ENCODE measurements at places on chromosomes 5 and 9.

DNA sequence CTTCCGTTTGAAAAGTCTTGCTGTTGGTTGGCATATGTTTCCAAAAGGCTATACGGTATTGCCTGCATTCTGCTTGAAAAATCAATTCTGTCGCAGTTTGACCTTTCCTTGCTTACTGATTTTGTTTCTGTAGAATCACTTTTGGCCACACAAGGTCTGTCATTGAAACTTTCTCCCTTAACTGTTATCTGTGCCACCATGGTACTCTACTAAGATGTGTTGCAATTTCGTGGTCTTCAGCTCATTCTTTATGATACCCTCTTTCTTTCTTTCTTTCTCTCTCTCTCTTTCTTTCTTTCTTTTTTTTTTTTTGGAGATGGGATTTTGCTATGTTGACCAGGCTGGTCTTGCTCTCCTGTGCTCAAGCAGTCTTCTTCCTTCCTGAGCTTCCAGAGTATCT is 4.5 kb downstream of the OSTF1 start:
- DNase-seq, result no peak

DNA sequence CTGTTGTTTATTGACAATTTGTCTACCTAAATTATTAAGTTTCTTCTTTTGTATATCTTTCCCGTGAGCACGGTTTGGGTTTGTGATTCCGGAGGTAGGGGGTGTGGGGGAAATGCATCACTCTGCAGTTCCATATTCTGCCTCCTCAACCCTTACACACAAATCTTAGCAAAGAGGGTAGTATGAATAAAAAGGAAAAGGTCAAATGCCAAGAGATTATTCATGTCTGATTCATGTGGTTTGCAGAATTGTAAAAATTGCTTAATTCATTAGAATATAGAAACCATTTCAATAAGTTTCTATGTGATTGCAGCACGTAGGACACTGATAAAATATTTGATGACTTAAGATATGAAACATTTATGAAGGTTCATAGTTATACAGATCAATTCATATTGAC is 601.9 kb downstream of the SEMA5A start:
- DNase-seq, result no peak

GRCh38 chr5:21071421-21071820 is 1083.4 kb upstream of the CDH18 start:
- DNase-seq, result no peak

- no peak for DNase-seq
Observed at GRCh38 chr5:140356853-140357725, 2.9 kb upstream of the SLC4A9 start.

GRCh38 chr5:126975796-126976195 is 54.6 kb downstream of the MARCHF3 start:
- no peak for DNase-seq

- no peak for DNase-seq
Observed at GRCh38 chr5:74075501-74076484, 449.8 kb downstream of the ARHGEF28 start.

- no peak for DNase-seq
Observed at GRCh38 chr9:113588242-113588810, 124.8 kb downstream of the RGS3 start.

DNA sequence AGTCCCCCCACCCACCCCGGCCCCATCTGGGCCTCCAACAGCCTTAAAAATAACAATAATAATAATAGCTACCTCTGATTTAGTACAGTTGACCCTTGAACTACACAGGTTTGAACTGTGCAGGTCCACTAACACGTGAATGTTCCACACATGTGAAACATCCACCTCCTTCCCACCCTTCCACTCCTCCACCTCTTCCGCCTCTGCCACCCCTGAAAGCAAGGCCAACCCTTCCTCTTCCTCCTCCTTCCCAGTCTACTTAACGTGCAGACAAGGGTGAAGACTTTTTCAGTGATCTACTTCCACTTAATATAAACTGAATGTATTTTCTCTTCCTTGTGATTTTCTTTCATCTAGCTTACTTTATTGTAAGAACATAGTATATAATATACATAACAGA is 10.8 kb downstream of the PDGFRB start:
- DNase-seq, result no peak

- no peak for DNase-seq
Observed at GRCh38 chr9:77960356-77961153, 71.1 kb downstream of the GNAQ start.

DNA sequence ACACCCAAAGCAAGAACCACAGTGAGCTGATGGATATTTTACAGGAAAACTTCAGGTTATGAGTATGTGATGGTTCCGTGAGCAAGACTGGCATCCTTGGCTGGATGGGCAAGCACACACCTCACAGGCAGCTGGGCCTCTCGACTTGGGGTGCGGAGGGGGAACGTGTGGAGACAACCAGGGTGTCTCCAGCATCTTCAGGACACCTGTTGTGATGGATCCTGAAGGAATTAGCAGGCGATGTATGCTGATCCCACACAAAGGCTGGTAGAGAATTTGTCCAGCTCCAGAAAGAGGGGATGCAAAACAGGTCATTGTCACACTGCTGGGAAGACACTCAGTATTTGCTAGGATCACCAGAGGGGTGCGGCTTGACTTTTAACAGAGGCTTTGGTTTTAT is 42.7 kb downstream of the SECISBP2 start:
- no peak for DNase-seq

- no peak for DNase-seq
Observed at GRCh38 chr5:9288234-9288633, 257.6 kb downstream of the SEMA5A start.

DNA sequence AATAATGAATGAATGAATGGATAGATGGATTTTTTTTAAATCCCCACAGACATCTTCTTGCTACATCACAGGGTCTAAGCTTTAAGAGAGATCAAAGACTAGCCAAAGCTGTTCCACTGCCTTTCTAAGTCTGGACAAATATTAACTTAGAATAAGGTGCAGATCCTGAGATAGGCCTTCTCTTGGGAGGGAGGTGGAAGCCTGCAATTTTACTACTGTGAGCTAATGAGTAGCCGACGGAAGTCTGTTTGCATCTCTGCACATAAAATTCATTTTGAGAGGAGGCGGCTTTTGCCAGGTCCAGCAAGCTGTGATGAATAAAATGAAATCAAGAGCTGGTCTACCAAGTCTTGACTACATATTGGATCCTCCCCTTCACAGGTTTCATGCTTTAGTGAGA is 484.9 kb downstream of the TMEM38B start:
- DNase-seq, result no peak

GRCh38 chr9:135714242-135715055 is 12.5 kb downstream of the KCNT1 start:
- no peak for DNase-seq

DNA sequence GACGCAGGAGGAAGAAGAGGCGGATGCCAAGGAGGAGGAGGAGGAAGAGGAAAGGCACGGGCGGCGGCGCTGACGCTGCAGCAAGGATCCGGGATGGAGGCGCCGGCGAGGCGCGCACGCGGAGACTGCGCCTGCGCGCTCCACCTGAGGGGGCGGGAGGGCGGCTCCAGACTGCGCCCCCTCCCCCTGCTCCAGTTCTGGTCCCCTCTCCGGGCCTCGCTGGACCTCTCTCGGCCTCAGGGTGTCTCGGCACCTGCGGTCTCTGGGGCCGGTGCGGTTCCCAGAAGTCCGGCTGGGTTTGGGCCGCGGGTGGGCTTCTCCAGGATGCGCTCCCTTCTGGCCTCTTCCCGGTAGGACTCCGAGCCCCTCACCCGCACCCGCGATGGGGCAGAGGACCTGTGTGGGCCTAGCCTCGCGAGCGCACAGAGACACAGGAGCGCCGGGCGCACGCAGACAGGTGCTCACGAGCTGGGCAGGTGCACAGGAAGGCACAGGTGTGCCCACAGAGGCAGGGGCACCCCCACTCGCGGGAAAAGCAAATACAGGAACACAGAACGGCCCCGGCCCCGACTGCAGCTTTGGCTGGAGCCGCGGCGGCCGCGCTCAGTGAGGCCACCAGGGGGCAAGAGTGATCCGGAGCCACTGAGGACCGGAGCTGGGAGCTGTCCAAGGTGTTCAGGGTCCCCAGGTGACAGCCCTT is at the start of gene NPDC1:
NPDC1 (minus strand) TSS at position 90 of the 700 bp plus-strand sequence. CDS start 188 bp downstream, outside the sequence.
- DNase-seq, result peak; percentile 51

DNA sequence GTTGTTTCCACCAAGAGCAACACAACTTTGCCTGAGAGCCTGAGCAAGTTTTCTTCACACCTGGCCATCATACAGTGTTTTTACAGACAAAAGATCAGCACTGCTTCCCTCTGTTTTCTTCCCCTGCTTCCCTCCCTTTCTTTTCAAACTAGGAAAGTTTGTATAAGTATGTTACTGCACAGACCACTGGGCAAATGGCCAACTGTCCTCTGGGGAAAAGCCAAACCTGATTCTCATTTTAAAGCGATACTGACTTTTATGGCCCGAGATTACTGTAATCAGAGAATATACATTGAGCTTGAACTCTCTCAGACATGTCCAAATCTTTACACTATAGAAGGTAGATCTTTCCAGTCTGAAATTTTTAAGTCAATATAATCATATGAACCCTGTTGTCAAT is 415.0 kb downstream of the NFIB start:
- no peak for DNase-seq

- no peak for DNase-seq
Observed at GRCh38 chr5:140322751-140323731, 20.1 kb upstream of the PFDN1 start.

- no peak for DNase-seq
Observed at GRCh38 chr5:76391014-76391413, 12.1 kb upstream of the IQGAP2 start.

DNA sequence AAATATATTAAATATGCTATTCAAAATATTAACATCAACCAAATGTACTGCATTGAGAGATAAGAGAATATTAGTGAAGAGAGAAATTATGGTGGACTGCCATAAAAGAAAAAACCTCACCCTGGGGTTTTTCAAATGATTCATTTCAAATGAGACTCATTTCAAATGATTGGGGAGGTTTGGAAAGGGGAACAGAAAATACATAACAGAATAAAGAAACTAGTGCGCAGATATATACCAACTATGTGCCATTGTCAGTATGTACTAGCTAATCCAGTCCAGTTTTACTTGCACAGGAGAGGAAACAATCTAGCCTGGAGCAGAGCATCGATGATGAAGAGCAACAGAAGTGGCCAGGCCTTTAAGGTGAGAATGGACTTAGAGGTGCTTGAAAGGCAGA is 651.6 kb upstream of the RORB start:
- DNase-seq, result no peak

DNA sequence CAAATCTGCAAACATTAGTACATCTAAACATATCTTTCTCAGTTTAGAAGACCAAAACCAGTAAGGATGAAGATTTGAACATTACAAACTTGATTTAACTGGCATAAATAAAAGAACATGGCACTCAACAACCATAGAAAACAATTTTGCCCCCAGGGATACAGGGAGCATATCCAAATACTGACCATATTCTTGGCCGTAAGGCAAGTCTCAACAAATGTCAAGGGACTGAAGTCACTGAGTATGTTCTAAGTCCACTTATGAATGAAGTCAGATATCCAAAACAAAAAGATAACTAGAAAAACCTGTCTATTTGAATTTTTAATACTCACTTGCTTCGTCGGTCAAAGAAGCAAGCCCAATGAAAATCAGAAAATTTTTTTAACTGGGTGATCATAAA is 14.1 kb downstream of the FEM1C start:
- no peak for DNase-seq

DNA sequence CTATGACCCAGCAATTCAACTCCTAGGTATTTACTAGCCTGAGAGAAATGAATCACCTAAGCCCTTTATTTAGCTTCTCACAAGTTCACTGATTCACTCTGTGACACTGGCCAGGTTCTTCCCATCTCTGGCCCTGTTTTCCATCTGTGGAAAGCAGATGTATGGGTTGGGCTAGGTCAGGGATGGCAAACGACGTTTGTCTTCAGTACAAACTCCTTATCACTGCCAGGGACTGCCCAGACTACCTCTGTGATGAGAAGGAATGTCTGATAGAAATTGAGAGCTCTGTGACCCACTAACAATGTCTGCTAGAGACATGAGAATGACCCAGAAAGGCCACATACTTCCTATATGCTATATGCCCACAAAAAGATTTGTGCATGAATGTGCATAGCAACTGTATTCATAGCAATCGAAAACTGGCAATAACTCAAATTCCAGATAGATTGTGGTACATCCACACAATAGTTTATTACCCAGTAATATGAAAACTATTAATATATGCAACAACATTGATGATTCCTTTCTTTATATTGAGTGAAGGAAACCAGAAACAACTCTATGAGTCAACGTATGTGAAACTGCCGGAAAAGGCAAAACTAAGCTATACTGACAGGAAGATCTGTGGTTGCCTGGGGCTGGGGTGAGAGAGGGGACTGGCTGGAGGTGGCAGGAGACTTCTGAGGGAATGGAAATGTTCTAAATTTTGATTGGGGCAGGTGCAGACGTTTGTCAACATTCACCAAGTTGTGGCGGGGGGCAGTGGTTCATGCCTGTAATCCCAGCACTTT is 32.0 kb upstream of the ADAM19 start:
- peak; percentile 9 for DNase-seq

DNA sequence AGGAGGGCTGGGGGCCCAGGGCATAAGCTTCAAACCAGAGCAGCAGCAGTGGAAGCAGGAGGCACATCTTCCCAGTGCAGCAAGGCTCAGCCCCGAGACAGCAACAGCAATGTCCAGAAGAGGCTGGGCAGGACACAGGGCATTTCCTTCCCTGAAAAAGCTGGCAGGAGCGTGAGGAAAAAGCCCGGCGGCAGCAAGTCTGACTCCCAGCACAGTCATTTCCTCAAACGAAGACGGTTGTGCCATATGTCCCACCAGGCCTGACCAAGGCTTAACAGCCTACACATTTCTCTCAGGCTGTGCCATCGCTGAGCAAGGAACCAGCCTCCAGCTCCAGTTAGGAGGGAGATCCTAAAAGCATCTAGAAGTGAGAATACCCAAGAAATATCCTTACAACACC is 74.5 kb downstream of the APTX start:
- no peak for DNase-seq

- no peak for DNase-seq
Observed at GRCh38 chr5:110027527-110028322, 338.0 kb downstream of the MAN2A1 start.

DNA sequence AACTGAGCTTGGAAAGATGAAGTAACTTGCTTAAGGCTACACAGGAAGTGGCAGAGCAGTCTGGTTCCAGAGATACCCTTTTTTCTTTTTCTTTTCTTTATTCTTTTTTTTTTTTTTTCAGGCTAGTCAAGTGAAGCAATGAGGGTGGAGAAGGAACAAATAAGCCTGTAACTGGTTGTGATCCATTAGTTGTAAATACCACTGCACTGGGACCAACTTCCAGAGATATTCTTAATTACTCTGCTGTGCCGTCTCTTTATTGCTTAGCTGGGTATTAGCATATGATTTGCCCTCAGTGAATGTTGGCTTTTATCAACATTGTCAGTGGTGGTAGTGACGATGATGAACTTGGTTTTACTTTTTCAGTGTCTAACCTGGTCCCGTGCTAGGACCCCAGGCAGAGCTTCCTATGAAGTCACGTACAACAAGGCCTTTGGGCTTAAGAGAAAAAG is 26.7 kb downstream of the LNPEP start:
- DNase-seq, result no peak

- DNase-seq, result no peak
Observed at GRCh38 chr9:86893811-86894490, 53.4 kb downstream of the GAS1 start.

Measured in activated naive CD4-positive, alpha-beta T cell (primary cell).